ENCODE measurements at places on chromosomes 4 and X.

GRCh38 chrX:152537373-152537772 is 86.3 kb upstream of the GABRA3 start:
- no peak for DNase-seq

- no peak for DNase-seq
These were observed 105.8 kb upstream of the EGFL6 start for GRCh38 chrX:13463608-13464007.

DNA sequence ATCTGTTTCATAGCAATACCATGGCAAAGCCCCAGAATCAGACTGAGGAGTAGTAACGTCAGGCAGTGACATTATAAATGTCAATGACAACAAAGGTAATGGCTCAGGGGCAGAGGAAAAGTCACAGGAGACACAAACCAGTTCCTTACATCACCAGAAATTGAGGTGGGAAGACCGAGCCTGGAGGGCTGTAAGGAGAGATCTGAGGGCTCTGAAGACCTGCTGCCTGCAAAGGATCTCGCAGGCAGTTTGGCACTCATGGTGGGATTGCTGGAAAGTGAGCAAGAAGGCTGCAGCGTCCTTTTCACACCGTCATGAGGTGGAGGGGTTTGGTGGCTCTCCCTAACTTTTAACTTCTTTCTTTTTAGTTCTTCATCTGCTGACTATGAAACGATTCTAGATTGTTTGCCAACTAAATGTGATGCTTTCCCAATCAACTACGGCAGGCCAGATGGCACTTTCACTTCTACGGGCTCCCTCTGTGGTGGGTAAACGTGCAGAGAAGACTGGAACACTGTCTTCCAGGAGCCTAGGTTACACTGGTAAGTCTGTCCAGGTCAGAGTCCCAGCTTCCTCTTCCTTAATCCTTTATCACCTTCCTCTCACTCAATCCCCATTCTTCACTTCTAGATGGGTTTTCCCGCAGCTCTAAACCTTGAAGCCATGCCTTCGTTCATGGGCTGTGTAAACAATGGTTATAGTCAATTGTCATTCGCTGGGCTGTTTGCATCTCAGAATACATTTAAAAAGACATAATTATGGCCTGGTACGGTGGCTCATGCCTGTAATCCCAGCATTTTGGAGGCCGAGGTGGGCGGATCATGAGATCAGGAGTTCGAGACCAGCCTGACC is 58.2 kb downstream of the TBC1D9 start:
- no peak for DNase-seq

DNA sequence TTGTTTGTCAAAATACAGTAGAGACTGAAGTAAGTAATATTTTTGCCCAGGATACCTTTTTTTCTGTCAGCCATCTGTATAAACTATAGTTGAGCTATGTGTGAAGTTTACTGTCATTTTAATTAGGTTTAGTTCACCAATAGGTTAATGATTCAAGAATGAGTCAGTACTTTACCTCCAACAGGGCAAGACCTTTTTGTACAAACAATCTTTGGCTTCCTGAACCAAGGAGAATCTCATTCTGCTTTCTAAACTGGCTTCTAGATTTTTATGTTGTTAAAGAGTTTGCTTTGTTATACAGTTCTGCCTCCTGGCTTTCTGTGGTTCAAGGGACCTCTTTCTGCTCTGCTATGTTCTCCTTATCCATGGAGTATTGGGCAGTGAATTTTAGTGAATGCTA is 412.0 kb upstream of the NR3C2 start:
- no peak for DNase-seq

GRCh38 chr4:186190581-186191199 is 677 bp upstream of the CYP4V2 start:
- no peak for DNase-seq

GRCh38 chr4:101967697-101968346 is 177.3 kb downstream of the BANK1 start:
- DNase-seq = no peak

DNA sequence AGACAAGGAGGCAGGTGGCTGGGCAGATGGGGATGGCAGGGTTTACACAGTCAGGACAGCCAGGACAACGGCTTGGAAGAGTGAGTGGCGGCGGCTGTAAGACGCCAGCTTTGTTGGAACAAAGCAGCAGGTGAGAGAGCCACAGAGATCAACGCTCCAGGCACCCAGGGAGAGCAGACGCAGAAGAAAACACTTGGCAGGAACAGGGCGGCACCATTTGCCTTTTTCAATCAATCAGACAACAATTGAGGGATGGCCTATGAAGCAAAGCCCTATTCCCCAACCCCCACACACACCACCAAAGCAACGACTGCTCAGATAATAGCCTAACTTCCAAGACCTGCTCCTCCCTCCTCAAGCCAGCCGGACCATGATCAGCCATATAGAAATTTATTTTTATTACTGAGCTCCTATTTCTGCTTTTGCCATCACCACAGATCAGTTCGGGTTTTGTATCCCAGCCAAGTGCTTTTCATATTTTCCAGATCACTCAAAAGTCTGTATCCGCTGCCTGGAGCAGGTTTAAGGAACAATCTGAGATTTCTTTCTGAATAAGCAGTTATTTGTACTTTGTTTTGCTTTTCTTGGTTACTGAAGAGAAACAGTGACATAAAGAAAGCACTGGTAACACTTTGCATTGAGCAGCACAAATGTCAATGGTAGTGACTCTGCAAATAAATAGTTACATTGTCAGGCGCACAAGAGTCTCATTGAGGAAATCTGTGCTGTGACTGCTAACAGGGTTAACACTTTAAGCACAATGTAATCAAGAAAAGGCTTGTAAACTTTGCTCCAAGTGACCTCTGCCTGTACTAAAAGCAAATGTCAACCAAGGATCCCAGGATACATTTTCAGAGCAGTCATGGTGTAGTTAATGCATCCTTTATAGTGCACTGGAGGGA is 81.8 kb upstream of the RBPJ start:
- no peak for DNase-seq

- DNase-seq = no peak
These were observed 824 bp upstream of the HMGB3 start for GRCh38 chrX:150982235-150982787.

- DNase-seq = no peak
These were observed 112.0 kb upstream of the TTC29 start for GRCh38 chr4:147057611-147058190.

GRCh38 chr4:38821739-38822138 is 17.1 kb upstream of the TLR1 start:
- no peak for DNase-seq

DNA sequence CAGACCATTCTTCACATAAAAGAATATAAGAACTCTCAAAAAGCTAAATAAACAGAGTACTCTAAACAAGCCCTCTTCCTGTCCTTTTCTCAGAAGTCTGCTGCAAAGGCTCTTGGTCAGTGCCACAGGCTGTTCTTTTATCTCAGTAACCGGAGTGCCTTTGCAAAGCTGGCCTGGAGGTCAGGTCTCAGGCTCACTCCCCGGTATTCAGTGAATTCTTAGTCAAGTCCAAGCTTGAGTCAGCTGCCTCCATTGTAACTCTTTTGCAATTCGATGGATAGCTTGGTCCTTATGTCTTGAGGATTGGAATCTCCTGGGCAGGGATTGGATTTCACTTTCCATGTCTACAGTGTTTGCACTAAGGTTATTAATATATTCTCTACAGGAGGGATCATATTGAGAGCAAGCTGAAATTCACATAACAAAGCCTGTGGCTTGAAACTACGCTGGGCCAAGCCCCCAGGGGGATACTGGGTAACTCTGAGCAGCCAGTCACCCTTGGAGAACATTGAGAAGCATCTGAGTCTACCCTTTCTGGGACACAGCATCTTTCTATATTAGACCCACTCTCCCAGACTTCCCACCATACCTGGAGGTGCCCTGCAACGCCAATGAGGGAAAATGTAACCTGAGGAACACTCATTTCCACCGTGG is 10.0 kb upstream of the HS6ST2 start:
- no peak for DNase-seq

GRCh38 chr4:23269566-23269965 is 576.8 kb downstream of the GBA3 start:
- no peak for DNase-seq

- DNase-seq = no peak
These were observed 9.7 kb upstream of the LAP3 start for GRCh38 chr4:17567271-17567670.

DNA sequence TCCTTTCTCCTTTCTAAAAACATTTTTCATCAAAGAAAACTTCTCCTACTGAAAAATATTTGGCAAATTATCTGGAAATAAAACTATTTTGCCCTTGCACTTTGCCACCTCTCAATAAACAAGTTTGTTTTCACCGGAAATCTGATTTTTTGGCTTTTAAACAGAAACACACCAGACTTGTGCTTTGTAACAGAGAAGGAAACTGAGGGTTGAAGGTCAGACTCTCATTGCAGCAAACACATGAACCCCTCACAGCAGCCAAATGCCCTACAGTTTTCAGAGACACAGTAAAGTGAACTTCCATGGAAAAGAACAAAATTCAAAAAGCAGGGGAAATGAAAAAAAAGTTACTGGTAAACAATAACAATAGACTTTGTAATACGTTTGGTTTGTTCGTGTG is 95.6 kb upstream of the WDR17 start:
- DNase-seq = no peak
